Aorta (tissue), 5 donors: ENCODE measurements at places on chromosomes 13 and 19. TPM values are rescaled to one million over a fixed set of nuclear protein-coding genes. Genes with fewer than 3 reads are reported as not detected.

Gene SIAH3
- 0.09 TPM for total RNA-seq

Gene FAM83E
- total RNA-seq = not detected

Gene ZNF576
- total RNA-seq = 14.5 TPM

Gene PBX4
- 1.4 TPM for total RNA-seq

Gene SLC10A2
- total RNA-seq = not detected
